ENCODE measurements at places on chromosomes 5 and 9.

DNA sequence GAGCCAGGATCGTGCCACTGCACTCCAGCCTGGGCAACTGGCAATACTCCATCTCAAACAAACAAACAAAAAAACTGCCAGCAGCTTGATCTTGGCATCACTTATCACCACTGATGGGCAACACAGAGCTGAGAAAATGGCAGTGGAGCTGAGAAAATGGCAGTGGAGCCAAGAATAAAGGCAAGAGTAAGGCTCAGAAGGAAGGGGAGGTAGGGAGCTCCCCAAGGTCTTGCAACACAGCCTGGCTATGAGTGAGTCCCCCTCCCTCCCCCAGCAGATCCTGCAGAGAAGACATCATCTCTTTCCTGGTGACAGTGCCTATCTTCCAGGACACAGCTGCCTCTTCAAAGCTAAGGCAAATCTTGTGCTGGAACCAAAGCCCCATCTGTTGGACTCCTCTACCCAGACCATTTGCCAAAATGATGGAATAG is 70.3 kb downstream of the UGCG start:
- DNase-seq, result peak; percentile 80

DNA sequence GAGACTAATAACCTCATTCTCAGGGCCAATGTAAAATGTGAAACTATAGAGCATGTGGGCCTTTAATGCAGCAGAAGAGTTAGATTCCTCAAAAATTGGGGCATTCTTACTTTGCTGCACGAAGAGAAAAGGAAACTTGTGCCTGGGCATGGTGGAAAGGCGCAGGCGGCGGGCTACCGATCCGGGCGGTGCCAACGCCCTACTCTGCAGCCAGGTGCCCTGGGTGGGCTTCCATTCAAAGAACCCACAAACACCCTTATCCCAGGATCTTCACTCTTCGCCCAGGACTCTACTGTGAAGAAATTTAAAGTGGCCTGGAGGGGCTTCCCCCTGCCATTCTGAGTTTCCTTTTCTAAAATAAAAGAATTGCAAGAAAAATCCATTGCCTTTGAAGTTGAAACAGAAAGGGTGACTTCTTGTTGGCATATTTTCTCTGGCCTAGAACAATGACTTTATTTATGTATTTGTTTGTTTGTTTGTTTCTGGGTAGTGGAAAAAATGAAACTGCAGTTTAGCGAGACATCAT is 124.9 kb downstream of the TMEM161B start:
- no peak for DNase-seq

- DNase-seq, result no peak
Observed at GRCh38 chr5:1239505-1240251, 14.5 kb downstream of the SLC6A18 start.

DNA sequence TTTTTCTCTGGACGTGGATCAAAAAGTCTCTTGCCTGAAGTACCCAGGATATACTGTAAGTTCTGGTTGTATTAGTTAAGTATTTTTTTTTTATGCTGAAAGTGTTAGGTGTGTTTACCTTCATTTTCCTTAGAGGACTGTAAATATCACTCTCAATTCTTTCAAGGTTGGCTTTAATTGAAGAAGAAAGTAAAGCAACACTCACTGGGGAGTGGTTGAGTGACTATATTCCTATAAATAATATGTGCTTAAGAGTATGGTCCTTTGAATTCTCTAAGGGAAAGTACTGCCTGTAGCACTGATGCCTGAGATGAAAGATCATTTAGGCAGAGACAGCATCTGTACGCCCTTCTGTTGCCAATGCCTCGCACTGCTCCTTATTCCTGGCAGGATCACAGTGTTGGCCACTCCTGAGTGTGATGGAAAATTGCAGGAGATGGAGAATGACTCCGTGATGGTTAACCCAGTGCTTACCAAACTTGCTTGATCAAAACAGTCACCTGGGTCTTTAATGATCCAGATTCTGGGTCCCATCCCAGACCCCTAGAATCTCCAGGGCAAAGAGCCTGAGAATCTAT is 182.0 kb upstream of the MPDZ start:
- no peak for DNase-seq

DNA sequence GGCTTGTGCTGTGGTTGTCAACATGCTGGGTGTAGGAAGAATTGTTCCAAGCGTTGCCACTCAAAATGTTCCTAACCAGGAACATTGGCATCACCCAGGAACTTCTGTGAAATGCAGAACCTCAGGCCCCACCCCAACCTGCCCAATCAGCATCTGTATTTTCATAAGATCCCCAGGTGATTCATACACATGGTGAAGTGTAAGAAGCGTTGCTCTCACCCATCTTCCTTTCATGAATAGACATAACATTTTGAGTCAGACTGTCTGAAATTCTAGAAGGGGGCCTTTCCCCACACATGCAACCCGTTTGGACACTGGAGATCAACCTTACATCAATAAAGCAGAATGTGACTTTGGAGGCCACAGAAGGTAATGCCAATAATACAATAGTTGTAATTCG is 9.3 kb upstream of the AFAP1L1 start:
- DNase-seq, result no peak

DNA sequence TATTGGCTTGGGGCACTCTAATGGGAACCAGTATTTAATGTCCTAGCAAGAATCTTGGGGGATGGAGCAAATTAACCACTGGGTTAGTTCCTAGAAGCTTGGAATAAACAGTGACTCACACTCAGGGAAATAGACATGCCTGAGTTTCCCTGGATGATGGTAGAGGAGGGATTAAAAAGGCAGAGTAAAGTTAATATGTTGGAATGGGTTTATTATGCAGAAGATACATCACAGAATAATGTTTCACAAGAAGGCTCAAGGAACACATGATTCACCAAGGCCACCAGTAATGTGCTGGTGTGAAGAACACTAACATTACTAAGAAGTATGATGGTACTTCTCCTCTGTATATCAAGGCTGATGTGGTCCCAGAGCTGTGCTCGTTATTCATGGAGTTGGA is 752.9 kb upstream of the SEMA6A start:
- DNase-seq, result no peak

DNA sequence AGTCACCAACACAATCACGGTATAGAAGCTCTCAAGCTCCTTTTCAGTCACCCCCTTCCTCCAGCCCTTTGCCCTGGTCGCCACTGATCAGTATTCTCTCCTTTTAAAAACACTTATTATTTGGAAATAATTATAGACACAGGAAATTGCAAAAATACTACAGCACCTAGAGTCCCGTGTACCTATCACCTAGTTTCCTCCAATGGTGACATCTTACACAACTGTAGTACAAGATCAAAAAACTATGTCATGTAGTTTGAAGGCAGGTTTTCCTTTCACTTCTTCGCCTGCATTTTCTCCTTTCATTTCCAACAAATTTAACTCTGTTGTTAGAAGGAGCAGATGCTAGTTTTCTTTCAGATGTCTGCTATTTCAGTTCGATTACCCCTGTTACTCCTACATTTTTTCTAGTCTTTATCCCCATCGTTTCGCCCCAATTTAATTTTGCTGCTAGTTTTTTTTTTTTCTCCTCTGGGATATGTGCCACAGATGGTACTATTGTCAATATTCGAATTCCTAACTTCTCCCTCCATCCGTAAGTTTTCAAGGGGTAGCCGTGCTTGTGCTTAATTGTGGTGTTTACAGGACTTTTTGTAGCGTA is 612 bp upstream of the ATG10 start:
- DNase-seq, result no peak

DNA sequence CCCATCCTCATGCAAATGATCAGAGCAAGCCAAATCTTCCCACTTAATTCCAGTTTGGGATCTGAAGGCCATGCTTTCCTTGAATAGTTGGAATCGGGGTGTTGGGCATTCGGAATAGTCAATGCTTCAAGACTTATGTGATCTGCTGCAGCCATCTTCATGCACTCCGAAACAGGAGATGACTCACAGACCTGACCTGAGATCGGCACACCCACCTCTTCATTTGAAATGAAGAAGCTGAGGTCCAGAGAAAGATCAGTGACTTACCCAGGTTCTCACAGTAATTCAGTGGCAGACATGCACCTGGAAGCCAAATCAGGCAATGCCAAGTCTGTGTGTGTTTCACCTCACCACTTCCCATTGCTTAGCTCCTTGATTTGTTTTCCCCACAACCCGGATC is 33.0 kb downstream of the FOXD1 start:
- DNase-seq, result no peak

GRCh38 chr9:89452561-89452960 is 45.4 kb downstream of the SEMA4D start:
- DNase-seq, result no peak

DNA sequence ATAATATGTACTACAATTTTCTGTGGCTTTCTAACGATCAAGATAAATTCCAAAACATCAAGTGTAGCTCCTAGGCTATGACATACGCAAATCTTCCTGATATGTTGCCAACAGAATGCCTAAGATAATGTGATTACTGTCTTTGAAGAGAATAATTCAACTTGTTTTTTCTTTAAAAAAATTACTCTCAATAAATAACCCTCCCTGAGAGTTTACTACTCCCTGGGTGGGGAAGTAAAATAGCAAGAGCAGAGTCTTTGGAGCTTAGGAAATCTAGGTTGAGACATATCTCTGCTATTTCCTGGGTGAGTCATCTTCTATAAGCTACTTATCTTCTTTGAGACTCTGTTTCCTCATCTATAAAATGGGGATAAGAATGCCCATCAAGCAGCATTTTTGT is 201.2 kb downstream of the ACTL7B start:
- DNase-seq, result peak; percentile 74

GRCh38 chr5:171978016-171978415 is 28.4 kb downstream of the FBXW11 start:
- DNase-seq, result no peak

DNA sequence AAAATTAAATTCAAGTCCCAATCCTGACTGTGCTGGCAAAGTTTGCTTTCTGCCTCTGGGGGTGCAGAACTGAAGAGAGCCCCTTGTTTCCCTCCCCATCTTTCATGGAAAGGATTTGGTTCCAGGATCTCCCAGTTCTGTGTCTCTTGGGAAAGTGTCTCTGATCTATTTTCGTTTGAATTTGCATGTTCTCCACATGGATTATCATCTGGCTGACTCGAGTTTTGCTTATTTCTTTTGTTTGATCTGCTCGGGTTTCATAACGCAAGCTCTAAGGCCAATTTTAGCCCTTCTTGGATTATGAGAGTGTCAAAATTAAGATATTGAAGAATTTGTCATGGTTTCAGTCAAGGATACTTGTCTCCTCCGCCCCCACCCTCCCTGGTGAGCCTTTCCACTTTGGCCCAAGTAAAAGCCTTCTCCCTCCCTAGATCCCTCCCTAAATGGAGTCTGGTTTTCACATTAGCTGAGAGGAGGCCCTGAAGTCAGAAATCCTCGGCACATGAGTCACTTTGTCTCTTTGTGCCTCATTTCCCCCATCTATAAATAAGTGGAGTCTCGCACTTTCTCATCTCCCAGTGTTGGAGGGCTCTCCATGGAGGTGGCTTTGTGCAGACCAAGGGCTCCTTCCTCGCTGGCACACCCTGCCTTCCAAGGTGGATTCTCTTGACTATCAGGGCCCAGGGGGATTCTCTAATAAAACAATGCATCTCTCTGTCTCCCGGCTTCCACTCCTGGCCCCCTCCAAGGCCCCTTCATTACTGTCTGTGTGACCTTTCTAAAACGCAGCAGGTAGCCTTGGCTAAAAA is 17.3 kb downstream of the ADRB2 start:
- DNase-seq, result no peak

- no peak for DNase-seq
Observed at GRCh38 chr5:4855880-4856279, 284.2 kb upstream of the ADAMTS16 start.

Data from MV-4-11 (cell line).